ENCODE measurements at places on chromosomes 4 and X.

GRCh38 chrX:107630031-107630689 is 1.9 kb downstream of the PRPS1 start:
- H3K27ac ChIP-seq: no peak overlapping the region
- DNase-seq: no peak
- no peaks in the 10 kb centered on the region for H3K36me3 ChIP-seq
- peak overlapping the region; percentile 93 for H3K4me3 ChIP-seq
- peaks cover 17% of the 10 kb centered on the region for H3K4me1 ChIP-seq

- no peak for DNase-seq
- H3K27ac ChIP-seq: no peak overlapping the region
- peak overlapping the region; percentile 82 for H3K4me3 ChIP-seq
- H3K36me3 ChIP-seq: peaks cover 9% of the 10 kb centered on the region
- H3K4me1 ChIP-seq: peaks cover 11% of the 10 kb centered on the region
Measured at GRCh38 chrX:153933748-153934147, 1.1 kb downstream of the NAA10 start.

DNA sequence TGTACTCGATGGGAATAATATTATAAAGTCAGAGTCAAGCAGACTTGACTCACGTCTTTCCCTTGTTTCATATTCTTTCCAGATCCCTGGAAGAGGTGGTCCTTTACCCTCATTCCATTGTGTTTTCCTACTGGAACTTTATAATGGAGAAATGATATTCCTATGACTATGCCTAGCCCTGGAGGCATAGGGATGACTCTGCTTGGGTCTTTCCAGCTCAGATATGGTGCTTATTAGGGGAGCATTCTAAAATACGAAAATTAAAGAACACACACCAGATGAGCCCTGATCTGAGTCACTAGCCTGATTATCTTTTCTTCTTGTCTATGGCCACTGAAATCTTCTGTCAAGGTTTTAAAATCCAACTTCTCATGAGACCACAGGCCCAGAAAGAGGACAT is 231.4 kb downstream of the ANKRD50 start:
- no peaks in the 10 kb centered on the region for H3K27me3 ChIP-seq
- no peak overlapping the region for H3K27ac ChIP-seq
- H3K36me3 ChIP-seq: no peaks in the 10 kb centered on the region

- DNase-seq: no peak
- no peak overlapping the region for H3K27ac ChIP-seq
- H3K27me3 ChIP-seq: peaks cover 8% of the 10 kb centered on the region
Measured at GRCh38 chr4:183291070-183291469, 29.0 kb downstream of the CLDN22 start.
